Activated CD4-positive, alpha-beta T cell treated with anti-CD3 and anti-CD28 coated beads for 4 hours (primary cell): ENCODE measurements at places on chromosomes 11 and 22.

- DNase-seq: no peak
Observed at GRCh38 chr11:86790195-86790725, 10.1 kb upstream of the PRSS23 start.

GRCh38 chr11:22331771-22332170 lies 6.4 kb upstream of the SLC17A6 start:
- no peak for DNase-seq

GRCh38 chr11:73189315-73189714 lies 28.8 kb upstream of the P2RY2 start:
- DNase-seq: no peak

DNA sequence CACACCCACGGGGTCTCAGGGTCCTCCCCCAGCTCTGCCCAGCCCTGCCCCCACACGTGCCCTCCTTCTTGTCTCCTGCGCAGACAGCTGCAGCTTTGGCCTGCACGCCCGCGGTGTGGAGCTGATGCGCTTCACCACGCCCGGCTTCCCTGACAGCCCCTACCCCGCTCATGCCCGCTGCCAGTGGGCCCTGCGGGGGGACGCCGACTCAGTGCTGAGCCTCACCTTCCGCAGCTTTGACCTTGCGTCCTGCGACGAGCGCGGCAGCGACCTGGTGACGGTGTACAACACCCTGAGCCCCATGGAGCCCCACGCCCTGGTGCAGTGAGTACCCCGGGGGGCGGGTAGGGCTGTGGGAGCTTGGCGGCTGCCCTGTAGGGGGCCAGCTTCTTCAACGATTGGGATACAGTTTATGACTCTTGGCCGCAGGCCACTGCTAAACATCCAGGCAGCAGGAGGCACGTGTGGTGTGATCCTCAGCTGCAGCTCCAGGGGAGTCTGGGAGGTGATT lies 30.8 kb downstream of the ST14 start:
- no peak for DNase-seq

GRCh38 chr11:111173221-111173620 lies 72.3 kb upstream of the POU2AF2 start:
- no peak for DNase-seq

DNA sequence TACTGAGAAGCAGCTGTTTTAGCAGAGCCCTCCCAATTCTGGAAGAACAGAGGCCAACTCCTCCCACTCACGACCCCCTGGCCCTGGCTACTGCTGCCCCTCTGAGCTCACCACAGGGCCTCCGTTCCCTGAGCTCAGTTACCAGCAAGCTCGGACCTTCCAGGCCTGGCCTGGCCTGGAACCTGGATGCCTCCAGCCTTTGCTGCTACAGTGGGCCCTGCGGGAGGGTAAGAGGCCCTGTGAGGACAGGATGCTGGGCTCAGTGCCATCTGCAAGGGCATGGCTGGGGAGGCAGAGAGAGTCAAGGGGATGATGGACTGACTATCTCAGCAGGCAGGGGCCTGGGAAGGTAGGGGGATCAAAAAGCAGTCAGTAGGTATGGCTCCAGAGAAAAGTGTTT lies 209.9 kb upstream of the NCAM1 start:
- no peak for DNase-seq

DNA sequence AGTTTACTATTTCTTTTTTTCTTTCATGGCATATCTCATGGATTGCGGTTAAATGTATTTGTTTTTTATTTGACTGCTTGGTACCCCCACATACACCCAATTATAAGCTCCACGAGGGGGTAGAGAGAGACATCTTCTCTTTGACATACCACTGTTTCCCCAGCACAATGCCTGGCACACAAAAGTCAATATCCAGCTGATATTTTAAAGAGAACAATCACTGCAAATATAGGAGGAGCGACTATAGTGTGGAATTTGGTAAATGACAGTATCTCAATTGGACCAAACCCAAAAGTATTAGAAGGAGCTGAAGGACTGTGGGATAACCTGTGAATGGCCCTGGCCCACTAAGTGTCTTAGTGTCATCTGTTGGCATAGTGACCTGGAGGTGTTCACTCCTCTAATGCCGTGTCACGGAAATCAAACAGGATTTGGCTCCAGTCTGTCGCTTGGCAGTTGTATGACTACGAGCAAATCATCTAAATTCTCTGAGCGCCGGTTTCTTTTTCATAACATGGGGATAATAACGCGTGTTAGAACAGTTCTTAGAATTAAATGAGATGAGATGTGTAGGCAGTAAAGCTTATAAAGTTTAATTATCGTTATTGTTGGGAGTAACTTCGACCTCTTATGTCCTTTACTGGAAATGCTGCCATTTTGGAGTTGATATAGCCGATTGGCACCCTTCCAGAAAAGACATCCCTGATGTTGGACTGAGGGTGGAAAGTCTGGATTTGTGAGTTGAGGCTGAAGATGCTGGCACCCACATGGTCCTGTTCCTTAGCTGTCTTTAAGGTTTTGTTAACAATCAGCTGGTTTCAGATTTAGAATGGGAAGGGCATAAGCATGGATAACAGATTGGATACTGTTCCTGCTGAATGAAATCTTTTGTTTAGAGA lies 144.5 kb downstream of the DBX1 start:
- DNase-seq: no peak

- no peak for DNase-seq
Observed at GRCh38 chr11:70427436-70427835, 29.1 kb downstream of the CTTN start.

DNA sequence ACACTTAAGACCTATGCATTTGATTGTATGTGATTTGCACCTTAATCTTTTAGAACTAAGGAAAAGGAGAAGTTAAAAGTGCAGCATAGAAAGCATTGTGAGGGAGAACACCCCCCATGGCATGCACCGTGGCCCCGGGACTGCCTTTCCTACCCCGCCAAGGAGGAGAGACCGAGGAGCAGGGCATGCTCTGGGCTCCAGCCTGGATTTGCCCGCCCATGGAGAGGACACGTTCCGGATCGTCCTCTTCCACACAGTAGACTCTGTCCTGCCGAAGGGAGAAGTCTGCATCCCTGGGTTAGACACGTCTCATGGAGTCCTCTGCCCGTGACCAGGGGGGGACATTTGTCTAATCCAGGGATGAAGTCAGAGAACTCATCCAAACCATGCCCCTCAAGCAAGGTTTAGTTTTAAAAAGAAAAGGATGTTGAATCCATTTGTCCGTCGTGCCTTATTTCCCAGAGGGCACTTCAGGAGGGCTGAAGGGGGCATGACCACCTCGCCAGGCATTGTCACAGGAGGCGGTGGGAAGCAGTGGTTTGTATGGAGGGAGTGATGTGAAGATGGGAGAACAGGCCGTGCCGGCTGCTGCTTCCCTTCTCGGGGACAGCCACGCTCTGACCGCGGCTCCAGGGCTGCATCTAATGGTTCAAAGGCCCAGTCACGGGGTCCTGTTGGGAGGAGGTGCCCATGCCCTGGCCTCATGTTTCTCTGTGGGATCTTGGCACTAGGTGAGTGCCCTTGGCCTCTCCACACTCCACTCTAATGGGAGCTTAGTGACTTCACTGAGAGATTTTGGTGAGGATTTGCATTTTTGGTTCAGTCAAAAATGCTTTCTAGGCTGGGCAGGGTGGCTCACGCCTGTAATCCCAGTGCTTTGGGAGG lies 66.2 kb upstream of the GAL start:
- DNase-seq: no peak

DNA sequence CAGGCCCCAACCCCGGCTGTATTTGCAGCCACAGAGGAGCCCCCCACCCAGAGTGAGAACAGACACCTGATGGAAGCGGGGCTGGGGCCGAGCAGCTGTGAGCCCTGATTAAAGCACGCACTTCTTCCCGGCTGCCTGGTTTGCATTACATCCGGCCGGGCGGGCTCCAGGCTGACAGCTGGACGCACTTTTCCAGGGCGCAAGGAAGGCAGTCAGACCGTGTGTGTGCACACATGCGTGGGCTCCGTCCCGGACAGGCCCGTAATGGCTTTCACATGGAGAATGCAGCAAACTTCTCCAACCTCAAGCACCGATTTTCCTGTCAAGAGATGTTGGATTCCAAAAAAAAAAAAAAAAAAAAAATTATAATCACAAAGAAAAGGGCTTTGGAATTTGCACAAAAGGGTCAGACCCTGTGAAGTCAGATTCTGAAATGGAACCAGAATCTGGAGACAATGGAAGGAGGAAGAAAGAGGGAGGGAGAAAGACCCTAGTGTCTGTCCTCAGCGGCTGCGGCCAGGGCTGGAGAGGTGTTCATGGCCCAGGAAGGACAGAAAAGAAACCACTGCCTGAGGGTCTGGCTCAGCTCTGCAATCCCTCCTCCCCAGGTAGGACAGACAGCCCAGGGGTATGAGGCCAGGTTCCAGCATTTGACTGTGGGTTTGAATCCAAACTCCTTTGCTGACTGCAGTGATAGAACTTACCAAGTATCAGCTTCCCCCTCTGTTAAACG lies 365.5 kb downstream of the MN1 start:
- DNase-seq: no peak

- DNase-seq: no peak
Observed at GRCh38 chr11:16749666-16750065, 11.2 kb downstream of the C11orf58 start.

- peak; percentile 31 for DNase-seq
Observed at GRCh38 chr11:17528181-17528691, 16.0 kb downstream of the USH1C start.

DNA sequence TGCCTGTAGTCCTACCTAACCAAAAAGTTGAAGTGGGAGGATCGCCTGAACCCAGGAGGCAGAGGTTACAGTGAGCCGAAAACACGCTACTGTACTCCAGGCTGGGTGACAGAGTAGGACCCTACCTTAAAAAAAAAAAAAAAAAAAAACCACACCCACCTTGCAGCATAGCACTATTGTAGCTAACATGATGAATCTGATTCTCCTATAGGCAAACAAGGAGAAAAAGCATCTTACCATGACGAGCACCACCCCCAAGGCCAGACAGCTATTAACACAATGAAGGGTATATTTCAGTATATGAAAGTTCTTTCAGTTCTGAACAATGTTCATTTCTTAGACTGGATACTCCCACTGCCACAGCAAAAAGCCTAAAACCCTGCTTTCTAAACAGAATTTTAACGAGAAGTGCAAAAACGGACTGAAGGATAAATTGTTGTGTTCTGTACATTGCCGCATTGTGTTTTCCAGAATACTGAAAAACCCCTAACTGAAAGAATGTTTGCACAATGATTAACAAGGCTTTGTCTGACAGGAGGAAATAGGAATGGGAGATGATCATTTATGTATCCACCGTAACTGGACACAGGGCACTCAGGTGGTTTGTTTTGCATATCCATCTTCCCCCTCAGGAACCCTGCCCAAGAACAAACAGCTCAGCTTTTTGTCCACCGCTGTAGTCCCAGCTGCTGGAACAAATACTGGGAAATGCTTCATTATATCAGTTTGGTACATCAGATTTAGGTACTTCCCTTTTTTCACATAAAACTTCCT lies 8.9 kb downstream of the PISD start:
- DNase-seq: no peak

GRCh38 chr11:62221498-62221897 lies 13.0 kb downstream of the SCGB2A1 start:
- no peak for DNase-seq

DNA sequence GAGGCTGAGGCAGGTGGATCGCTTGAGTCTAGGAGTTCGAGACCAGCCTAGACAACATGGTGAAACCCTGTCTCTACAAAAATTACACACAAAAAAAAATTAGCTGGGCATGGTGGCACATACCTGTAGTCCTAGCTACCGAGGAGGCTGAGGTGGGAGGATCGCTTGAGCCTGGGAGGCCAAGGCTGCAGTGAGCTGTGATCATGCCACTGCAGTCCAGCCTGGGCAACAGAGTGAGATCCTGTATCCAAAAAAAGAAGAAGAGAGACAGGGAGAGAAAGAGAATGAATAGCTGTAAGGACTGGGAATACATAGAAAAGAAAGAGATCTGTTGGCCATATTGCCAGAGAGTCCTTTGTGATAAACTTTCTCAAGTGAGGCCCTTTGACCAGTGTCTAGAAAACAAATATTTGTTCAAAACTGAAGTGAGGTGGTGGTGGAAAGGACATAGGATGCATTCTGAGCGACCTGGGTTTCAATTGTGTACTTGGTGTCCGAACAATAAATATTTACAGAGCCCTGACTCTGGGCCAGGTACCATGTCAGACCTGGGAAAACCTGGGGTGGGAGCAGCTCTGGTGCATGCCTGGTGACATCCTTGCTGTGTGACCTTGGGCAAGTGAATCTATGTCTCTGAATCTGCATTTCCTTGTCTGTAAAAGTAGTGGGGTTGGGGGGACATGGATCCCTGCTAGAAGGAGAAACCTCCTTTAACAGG lies 89.6 kb upstream of the CRYBB3 start:
- DNase-seq: no peak

- no peak for DNase-seq
Observed at GRCh38 chr22:24214467-24215285, 30.2 kb downstream of the GGT5 start.

- DNase-seq: no peak
Observed at GRCh38 chr11:91489989-91490388, 734.6 kb upstream of the FAT3 start.

GRCh38 chr11:31657091-31657490 lies 147.5 kb downstream of the ELP4 start:
- DNase-seq: no peak

GRCh38 chr11:114291842-114292680 lies 4.1 kb upstream of the NNMT start:
- DNase-seq: no peak

DNA sequence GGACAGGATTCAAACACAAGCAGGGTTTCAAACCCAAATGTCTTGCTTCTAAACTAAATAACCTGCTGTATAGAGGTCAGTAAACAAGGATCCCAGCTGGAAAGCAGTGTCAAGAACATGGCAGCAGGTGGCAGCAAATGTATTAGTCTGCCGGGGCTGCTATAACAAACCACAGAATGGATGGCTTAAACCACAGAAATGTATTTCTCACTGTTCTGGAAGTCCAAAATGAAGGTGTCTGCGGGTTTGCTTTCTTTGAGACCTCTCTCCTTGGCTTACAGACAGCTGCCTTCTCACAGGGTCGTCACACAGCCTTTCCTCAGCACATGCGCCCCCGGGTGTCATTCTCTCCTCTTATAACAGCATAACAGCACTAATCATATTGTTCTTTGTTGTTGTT lies 65.1 kb upstream of the LRRC55 start:
- DNase-seq: no peak

DNA sequence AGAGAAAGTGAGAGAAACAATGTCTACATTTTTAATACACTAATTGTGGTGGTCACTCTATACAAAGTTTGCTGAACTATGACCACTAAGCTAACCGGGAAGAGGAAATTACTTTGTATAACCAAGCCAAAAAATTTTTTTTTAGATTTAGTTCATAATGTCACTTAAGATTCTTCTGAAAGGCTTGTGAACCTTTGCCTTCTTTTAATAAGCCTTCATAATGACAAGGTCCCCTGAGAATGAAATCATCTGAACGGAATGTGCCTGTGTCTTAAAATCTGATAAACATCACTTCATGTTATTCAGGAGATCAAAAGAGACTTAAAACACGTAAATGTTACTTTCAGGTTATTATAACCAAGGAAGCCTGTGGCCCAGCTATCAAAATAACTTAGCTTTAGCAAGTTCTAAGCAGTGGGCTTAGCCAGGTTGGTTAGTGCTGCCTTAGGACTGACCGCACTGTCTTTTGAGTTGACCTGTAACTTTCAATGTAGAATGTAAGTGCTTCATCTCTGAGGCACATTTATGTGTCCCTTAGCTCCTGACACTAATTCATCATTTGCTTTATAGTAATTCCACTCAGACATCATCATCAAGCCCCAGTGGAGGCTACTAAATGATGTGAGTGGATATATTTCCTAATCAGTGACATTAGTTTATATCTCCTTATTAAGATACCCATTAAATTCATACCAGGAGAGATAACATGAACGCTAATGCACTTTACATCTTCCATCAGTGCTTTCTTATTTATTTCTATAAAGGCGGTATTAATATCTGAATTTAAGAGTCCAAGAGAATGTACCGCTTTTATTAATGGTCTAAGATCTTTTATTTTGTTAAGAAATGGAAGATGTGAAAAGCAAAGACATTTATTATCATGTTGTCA lies 122.5 kb downstream of the WNT11 start:
- DNase-seq: no peak
